ENCODE measurements at places on chromosomes 3 and 15. TPM values are rescaled to one million over a fixed set of nuclear protein-coding genes. Genes with fewer than 3 reads are reported as not detected.

- no peak overlapping the region for H3K4me3 ChIP-seq
- no peaks in the 10 kb centered on the region for H3K4me1 ChIP-seq
- H3K27ac ChIP-seq, result no peak overlapping the region
- no peaks in the 10 kb centered on the region for H3K36me3 ChIP-seq
Measured at GRCh38 chr3:113157408-113158030, 53.8 kb upstream of the BOC start.

FBXL2 gene
- 0.11 TPM for polyA plus RNA-seq

DNA sequence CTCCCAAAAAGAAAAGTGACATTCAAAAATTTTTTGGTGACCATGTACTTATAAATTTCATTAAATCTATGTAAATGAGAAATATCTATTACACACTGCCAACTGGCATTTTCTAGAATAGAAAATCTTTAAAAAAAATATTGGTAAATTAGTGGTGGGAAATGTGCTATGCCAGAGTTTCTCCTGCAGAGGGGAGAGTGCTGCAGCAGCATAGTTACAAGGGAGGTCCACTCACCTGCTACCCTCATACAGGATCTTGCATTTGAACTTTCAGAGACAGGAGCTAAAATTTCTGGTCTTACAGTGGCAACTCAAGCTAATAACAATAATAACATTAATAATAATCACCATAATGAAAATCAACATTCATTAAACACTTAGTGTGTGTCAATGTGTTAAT is 459.6 kb downstream of the NSUN3 start:
- no peak overlapping the region for H3K4me3 ChIP-seq
- no peak for DNase-seq
- H3K4me1 ChIP-seq, result no peaks in the 10 kb centered on the region

GRCh38 chr3:38349684-38350359 is 3.2 kb downstream of the XYLB start:
- no peak overlapping the region for H3K27ac ChIP-seq
- no peaks in the 10 kb centered on the region for H3K27me3 ChIP-seq
- no peak overlapping the region for H3K4me3 ChIP-seq
- no peak for DNase-seq

All from immature natural killer cell (primary cell).